ENCODE measurements at places on chromosomes 2 and 18.

- no peak for DNase-seq
These were observed 136.1 kb upstream of the CHAC2 start for GRCh38 chr2:53631313-53632125.

DNA sequence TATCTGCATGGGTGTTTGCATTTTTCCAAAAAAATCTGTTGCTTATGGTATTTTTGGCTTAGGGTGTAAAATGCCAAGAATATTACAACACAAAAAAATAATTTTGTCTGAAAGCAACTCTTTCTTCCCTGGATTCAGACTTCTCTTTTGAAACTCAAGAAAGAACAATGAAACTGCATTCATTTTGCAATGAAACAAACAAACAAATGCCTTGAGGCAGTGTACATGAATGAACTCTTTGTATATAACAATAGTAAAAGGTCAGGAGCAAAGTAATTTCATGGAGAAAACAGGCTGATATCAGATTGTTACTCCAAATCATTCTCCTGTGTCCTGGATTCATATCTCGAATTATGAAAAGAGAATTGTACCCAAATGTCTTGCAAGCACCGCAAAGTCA, 301.6 kb upstream of the CDH20 start:
- no peak for DNase-seq

GRCh38 chr2:135744760-135745314, 3.2 kb downstream of the UBXN4 start:
- DNase-seq, result peak; percentile 8

DNA sequence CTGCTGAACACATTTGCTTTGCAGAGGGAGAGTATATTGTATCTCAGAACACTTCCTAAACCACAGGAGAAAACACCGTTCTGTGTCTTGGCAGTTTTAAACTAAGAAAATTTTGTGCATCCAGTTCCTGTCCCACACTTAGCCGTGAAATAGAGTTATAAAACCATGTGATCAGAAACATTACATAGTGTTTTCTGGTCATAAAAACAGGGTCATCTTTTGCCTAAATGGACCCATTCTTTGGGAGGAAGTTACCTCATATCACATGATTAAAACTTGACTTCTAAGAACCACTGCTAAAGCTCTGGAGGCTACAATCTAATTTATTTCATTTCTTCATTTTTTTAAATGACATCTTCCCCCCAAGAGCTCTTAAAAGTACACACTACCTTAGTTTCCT, 138.7 kb downstream of the PAX3 start:
- no peak for DNase-seq

DNA sequence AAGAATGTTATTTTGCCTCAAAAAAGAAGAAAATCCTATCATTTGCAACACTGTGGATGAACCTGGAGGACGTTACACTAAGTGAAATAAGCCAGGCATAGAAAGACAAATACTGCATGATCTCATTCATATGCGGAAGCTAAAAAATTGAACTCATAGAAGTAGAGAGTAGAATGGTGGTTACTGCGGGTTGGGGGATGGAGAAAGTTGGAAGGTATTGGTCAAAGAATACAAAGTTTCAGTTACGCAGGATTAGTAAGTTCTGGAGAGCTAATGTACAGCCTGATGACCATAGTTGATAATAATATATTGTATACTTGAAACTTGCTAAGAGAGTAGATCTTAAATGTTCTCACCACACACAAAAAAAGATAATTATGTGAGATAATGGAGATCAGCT, 5.0 kb upstream of the GALNT5 start:
- no peak for DNase-seq

- no peak for DNase-seq
These were observed 49.1 kb upstream of the ZNF638 start for GRCh38 chr2:71282493-71282892.

DNA sequence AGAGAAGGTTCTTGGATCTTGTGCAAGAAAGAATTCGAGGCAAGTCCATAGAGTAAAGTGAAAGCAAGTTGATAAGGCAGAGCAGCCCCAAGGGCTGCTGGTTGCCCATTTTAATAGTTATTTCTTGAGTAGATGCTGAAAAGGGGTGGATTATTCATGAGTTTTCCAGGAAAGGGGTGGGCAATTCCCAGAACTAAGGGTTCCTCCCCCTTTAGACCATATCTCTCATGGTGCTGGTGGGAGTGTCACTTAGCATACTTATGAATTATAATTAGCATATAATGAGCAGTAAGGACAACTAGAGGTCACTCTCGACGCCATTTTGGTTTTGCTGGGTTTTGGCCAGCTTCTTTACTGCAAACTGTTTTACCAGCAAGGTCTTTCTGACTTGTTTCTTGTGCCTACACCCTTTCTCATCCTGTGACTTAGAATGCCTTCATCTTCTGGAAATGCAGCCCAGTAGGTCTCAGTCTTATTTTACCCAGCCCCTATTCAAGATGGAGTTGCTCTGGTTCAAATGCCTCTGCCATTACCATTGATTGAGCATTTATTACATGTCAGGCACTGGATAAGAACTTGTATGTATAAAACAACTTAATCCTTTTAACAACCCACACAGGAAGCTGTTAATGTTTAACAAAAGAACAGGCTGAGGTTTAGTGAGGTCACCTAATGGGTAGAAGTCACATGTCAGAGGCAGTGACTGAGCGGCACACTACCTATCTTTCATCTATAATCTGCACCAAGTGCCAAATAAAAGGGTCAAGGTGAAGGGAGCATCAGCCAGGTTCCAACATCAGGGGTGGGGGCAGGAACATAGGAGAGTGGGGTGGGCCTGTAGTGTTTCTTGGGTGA, 250.9 kb downstream of the ICOS start:
- no peak for DNase-seq

DNA sequence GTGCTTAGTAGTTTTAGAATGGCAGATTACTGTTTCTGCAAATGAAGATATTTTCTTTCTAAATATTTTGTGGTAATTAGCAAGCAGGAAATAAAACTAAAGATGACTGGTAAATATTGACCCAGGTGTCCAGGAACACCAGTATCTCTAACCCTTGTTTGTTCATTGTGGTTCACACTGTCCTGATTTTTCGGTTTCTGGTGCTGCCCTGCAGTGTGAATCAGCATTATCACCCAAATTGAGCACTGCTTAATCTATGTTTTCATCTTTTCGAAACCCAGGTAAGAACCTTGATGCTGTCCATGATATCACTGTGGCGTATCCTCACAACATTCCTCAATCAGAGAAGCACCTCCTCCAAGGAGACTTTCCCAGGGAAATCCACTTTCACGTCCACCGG, 167.4 kb downstream of the CAPN13 start:
- no peak for DNase-seq

GRCh38 chr2:207901829-207902228, 123.5 kb downstream of the PLEKHM3 start:
- no peak for DNase-seq

GRCh38 chr2:195252018-195252417, 405.0 kb upstream of the SLC39A10 start:
- no peak for DNase-seq

DNA sequence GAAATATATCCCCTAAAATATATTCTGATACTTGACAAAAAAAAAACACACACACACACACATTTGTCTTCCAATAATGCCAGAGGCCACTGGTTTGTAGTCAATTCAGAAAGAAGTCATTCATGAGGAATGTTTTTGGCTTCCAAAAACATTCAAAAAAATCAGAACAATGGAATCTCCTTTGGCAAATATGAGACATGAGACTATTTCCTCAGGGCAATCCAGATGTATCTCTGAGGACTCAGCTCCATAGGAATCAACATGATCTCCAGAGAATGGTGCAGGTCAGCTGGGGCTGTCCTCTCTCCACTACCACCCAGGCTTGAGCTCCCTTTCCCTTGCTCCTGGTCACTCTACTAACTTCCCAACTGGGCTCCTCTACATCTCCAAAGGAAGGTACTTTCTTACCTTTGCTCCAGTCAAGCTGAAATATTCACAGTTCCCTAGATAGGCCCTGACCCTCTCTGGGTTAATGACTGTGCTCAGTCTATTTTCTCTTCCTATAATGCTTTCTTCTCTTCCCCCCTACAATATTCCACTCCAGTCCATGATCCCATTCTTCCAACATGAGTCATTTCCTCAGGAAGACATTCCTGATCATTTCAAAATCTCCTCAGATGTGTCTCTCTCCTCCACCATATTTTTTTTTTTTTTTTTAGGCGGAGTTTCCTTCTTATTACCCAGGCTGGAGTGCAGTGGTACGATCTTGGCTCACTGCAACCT, 145.3 kb downstream of the C1D start:
- DNase-seq, result no peak

GRCh38 chr2:60834270-60834717, 47.1 kb upstream of the REL start:
- no peak for DNase-seq

GRCh38 chr2:11389551-11390398, 45.3 kb upstream of the ROCK2 start:
- no peak for DNase-seq

DNA sequence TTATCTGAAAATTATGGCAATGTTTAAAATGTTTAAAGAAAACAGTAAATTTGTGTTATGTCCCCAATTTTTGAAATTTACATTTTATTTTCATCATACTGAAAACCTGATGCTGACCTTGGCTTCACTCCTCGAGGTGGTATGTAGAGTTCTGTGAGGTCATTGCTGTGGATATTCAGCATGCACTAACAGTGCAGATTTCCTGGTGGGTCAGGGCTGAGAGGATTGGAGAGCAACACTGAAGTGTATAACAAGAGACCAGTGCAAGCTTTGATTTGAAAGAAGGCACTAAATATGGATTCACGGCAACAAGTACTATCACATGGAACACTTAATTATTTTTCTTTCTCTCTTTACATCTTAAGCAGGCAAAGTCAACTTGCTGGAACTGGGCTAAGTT, 134.1 kb downstream of the SLC8A1 start:
- DNase-seq, result no peak

DNA sequence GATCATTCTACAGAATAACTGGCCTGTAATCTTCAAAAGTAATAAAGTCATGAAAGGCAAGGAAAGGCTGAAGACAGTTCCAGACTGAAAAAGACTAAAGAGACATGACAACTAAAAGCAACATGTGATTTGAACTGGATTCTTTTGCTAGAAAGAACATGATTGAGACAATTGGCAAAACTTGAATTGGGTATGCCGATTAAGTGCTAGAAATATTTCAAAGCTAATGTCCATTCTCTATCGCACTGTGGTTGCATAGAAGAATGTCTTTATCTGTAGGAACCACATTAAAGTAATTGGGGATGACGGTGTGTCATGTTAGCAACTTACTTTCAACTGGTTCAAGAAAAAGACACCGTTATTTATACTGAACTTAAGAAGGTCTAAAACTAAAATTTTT, 98.5 kb downstream of the EXOC6B start:
- DNase-seq, result no peak

DNA sequence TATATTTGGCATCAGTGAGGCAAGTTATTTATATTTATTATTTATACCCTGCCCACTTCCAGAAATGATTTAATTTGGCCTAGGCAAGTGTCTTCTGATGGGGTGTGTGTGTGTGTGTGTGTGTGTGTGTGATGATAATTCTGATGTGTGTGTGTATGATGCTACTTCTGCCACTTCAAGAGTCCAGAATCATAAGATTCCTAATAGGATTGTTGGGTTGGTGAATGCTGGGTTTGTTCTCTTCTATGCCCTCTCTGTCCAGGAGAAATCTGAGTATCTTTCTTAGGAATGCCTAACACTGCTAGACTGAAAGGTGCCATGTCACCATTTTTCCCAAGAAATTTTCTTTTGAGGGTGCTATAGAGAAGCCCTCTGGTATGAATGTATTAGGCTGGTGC, 122.5 kb downstream of the SPTBN1 start:
- no peak for DNase-seq

- no peak for DNase-seq
These were observed 90.3 kb upstream of the BCL11A start for GRCh38 chr2:60643747-60644146.

DNA sequence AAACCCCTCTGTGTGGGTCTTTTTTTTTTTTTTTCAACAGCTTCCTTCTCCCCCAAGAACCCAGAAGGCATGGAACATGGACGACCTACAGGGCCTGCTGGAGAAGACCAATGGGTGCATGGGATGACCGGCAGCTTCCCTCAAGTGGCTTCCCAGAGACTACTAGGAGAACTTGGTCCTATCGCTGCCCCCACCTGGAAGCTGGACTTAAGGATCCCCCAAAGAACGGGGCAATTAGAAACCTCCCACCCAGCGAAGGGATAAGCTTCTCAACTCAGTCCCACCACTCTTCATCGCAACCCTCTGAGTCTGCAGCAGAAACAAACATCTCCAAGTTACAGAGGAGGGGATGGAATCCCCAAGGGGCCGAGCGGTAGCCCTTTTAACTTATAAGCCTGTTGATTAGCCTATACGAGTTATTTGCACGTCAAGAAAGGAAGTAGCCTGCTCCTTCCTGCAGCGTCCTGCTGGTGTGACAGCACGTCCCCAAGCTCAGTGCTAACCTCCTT, 1.4 kb downstream of the ACTR1B start:
- DNase-seq, result no peak

- no peak for DNase-seq
These were observed 261.6 kb downstream of the ZNF516 start for GRCh38 chr18:76233406-76233805.

DNA sequence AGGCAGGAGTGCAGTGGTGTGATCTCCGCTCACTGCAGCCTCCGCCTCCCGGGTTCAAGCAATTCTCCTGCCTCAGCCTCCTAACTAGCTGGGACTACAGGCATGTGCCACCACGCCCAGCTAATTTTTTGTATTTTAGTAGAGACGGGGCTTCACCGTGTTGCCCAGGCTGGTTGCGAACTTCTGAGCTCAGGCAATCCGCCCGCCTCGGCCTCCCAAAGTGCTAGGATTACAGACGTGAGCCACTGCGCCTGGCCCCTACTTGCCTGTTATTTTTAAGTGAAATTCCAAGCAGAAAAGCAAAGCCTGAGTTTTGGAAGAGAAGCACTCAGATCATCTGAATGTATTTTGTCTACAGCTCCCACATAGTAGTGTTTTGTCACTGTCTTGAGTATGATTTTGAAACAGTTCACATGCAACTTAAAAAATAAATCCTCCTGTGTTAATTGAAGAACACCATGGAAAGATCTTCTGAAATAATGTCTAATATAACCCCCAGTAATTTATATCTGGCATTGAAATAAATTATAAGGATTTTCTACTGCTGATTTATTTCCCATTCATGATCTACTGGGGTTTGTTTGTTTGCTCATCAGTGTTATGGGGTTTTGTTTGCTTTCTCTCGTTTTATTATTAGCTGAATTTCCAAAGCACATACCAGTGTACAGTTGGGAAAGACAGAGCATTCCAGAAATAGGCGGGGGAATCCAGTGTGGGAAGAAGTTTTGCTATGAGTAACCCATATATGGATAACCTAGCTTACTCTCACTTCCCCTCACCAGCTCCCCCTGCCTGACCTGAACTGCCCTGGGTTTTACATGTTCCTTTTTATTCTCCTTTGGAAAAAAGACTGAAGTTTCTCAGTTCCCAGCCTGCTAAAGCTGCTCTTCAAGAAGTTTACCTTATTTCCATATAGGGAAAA, 80.1 kb upstream of the MAP3K20 start:
- DNase-seq, result no peak

DNA sequence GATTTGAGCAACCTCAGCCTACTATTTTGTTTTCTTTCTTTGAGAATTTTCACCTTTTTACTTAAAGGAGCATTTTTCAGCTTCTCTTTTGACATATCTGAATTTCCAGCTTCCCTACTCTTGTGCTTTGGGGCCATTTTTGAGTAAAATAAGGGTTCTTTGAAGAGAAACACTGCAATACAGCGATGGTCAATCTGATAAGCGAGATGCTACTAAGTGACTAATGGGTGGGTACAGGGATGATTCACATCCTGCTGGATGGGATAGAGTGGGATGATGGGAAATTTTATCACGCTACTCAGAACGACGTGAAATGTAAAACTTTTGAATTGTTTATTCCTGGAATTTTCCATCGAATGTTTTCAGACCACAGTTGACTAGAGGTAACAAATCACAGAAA, 211.5 kb downstream of the TMEM247 start:
- no peak for DNase-seq

GRCh38 chr2:45834372-45834771, 182.9 kb downstream of the PRKCE start:
- DNase-seq, result no peak
